ENCODE measurements at places on chromosomes 16 and 17. TPM values are rescaled to one million over a fixed set of nuclear protein-coding genes. Genes with fewer than 3 reads are reported as not detected.

DNA sequence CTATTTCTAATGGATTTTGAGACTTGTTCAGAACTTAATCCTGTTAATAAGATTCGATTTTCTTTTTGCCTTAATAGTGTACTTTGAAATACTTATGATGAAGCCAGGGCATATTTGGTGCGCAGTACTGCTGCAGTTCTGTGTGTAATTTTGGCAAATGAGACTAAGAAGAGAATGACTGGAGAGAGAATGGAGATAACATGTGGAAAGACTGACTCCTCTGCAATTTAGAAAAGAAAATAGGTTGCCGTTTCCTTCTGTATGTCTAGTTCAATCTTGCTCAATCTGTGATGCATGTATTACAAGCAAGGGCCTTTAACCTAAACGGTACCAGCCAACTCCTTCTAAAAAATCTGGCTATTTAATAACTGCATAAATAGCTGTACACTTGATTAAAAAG lies 285.1 kb upstream of the CDH11 start:
- DNase-seq = no peak
- H3K36me3 ChIP-seq = no peaks in the 10 kb centered on the region
- no peaks in the 10 kb centered on the region for H3K27me3 ChIP-seq
- no peak overlapping the region for H3K27ac ChIP-seq
- H3K4me3 ChIP-seq = no peak overlapping the region
- no peaks in the 10 kb centered on the region for H3K4me1 ChIP-seq

DNA sequence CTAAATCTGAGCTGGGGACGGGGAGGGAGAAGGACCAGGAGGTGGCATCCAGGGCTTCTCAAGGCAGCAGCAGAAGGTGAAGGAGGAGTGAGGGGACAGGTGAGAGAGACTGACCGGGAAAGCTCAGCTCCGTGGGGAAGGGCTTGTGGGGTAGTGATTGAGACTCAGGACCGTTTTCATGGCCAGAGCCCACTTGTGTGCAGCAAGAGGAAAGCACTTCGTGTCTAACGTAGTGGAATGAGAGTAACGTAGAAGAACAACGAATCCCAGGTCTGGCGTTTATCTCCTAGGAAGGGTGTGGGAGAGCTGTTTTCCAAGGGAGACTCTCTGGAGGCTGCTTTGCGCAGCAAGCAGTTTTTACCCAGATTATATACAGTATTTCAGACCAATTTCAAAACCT lies 1.3 kb upstream of the CDH3 start:
- H3K4me1 ChIP-seq = peaks cover 30% of the 10 kb centered on the region
- peaks cover 37% of the 10 kb centered on the region for H3K27me3 ChIP-seq
- H3K4me3 ChIP-seq = no peak overlapping the region
- no peaks in the 10 kb centered on the region for H3K36me3 ChIP-seq

DNA sequence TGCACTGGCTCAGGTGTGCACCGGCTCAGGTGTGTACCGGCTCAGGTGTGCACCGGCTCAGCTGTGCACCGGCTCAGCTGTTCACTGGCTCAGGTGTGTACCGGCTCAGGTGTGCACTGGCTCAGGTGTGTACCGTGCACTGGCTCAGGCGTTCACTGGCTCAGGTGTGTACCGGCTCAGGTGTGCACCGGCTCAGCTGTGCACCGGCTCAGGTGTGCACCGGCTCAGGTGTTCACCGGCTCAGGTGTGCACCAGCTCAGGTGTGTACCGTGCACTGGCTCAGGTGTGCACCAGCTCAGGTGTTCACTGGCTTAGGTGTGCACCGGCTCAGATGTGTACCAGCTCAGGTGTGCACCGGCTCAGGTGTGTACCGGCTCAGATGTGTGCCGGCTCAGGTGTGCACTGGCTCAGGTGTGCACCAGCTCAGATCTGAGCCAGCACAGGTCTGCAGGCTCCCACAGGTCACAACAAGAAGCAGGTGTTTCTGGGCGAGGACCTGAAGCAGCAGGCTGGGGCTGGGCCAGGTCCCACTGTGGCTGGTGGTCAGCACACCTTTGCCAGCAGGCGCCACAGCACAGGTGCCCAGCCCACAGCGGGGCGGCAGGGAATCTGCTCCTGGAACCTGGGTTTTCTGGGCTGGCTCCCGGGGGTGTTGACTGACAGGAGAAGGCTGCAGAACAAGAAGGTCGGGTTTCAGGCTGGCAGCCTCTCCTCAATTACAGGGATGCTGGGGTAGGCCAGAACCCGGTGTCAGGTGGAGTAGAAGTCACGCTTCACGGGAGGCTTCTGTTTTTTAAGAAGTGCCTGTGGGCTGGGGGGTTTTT lies 17.2 kb downstream of the METRNL start:
- no peak for DNase-seq
- H3K36me3 ChIP-seq = peaks cover 45% of the 10 kb centered on the region
- peaks cover 38% of the 10 kb centered on the region for H3K27me3 ChIP-seq
- H3K4me3 ChIP-seq = no peak overlapping the region

DNA sequence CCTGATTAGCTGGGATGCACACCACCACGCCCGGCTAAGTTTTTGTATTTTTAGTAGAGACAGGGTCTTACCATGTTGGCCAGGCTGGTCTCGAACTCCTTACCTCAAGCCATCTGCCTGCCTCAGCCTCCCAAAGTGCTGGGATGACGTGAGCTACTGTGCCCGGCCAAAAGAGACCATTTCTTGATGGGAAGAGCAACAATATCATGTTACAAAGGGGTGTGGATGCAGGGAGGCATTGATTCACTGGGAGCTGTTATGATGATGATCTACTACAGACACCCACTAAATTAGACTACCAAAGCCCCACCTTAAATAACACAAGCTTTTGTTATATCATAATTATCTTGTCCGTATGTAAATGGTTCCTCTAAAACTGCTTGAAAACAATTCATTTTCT lies 81.4 kb upstream of the PSMD7 start:
- H3K4me3 ChIP-seq = no peak overlapping the region
- H3K36me3 ChIP-seq = no peaks in the 10 kb centered on the region
- H3K27me3 ChIP-seq = no peaks in the 10 kb centered on the region
- H3K27ac ChIP-seq = no peak overlapping the region

OTOA gene
- total RNA-seq = 0.11 TPM

ZNF232 gene
- 12.5 TPM for total RNA-seq

AKAP10 gene
- 27.2 TPM for total RNA-seq

ZNF646 gene
- 17.6 TPM for total RNA-seq
